Activated T-cell treated with anti-CD3 and anti-CD28 coated beads, Interleukin-2, amount 50 U/mL, for 72 hours (primary cell): ENCODE measurements at places on chromosomes 12 and 14. TPM values are rescaled to one million over a fixed set of nuclear protein-coding genes. Genes with fewer than 3 reads are reported as not detected.
A peak's percentile ranks its signal among the peaks of the same experiment; 100 is the strongest.

Gene SAMD15
- 0.19 TPM for total RNA-seq

DNA sequence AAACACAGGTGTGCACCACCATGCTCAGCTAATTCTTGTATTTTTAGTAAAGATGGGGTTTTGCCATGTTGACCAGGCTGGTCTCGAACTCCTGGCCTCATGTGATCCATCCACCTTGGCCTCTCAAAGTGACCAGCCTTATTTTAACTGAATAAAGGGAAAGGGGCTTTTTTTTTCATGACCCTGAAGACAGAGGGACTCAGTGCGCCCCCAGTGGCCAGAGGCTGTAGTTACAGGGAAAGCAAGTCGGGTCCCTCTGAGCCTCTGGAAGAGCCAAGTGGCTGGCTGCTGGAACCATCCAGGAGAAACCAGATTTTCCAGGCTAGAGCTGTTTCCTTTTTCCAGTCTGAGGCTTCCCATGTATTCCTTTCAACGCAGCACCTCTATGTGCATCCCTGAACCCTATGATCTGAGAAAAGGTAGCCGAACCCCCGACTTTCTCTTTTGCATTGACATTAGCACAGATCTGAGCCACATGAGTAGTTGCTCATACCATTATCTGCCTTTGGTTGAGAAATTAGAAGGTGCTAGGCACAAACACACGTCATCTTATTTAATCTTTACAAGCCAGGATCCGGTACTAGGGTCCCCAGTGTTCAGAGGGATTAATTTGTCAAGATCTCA, 342.7 kb downstream of the CACNA1C start:
- no peak overlapping the region for H3K27ac ChIP-seq
- no peaks in the 10 kb centered on the region for H3K4me1 ChIP-seq
- H3K27me3 ChIP-seq: peaks cover 9% of the 10 kb centered on the region
- peak; percentile 51 for DNase-seq

GRCh38 chr12:52446367-52447045, 5.4 kb downstream of the KRT6B start:
- H3K36me3 ChIP-seq: no peaks in the 10 kb centered on the region
- H3K27me3 ChIP-seq: peaks cover 56% of the 10 kb centered on the region
- no peak for DNase-seq
- no peak overlapping the region for H3K27ac ChIP-seq
- H3K4me1 ChIP-seq: no peaks in the 10 kb centered on the region

DNA sequence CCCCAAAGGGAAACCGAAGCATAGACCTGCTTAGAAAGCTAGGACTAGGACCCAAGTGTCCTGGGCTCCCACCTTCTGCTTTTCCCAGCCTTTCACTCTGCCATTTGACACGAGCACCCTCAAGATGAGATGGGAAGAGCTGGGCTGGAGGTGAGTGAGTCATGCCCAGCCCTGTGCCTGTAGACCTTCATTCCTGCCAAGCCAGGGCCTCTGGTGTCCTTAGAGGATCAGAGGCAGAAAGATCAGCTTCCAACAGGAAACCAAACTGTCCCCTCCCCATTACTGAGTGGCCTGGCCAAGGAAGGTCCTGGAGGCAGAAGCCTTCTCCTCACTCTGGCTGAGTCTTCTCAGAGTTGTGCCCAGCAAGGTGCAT, 3.5 kb downstream of the TMEM63C start:
- H3K27me3 ChIP-seq: peaks cover 48% of the 10 kb centered on the region
- no peak overlapping the region for H3K4me3 ChIP-seq
- peaks cover 20% of the 10 kb centered on the region for H3K4me1 ChIP-seq
- DNase-seq: no peak
- H3K36me3 ChIP-seq: no peaks in the 10 kb centered on the region
